Right ventricle myocardium superior (tissue), 1 donor: ENCODE measurements at places on chromosomes 12 and 14. TPM values are rescaled to one million over a fixed set of nuclear protein-coding genes. Genes with fewer than 3 reads are reported as not detected.

KRT72 gene
- not detected for total RNA-seq

GRCh38 chr12:68237619-68238018 is 12.0 kb upstream of the IL26 start:
- no peak for DNase-seq

DNA sequence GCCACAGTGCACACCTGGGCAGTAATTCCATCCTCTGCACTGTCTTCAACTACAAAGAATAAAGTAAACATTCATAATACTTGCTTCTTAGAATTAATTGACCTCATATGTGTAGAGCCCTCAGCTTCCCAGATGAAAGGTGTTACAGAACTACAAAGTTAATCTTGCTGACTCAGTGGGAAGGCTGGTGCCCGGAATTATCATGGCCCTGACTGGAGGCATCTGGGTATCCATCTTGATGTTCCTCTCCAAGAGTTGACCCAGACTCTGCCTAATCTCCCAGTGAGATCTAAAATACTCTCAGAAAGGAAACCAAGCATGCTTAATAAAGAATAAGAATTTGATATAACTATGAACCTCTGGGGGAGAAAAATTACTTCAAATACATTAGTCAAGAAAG is 147.0 kb upstream of the ARID2 start:
- DNase-seq: no peak

CMA1 gene
- 1.9 TPM for total RNA-seq

DNA sequence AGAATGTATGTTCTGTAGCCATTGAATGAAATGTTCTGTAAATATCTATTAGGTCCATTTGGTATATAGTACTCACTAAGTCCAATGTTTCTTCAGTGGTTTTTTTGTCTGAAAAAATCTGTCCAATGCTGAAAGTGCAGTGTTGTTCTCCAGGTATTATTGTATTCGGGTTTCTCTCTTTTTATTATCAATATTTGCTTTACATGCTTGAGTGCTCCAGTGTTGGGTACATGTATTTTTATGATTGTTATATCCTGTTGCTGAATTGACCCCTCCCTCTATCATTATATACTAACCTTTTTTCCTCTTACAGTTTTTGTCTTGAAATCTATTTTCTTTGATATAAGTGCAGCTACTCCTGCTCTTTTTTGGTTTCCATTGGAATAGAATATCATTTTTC is 382.2 kb downstream of the CCER1 start:
- DNase-seq: no peak

DNA sequence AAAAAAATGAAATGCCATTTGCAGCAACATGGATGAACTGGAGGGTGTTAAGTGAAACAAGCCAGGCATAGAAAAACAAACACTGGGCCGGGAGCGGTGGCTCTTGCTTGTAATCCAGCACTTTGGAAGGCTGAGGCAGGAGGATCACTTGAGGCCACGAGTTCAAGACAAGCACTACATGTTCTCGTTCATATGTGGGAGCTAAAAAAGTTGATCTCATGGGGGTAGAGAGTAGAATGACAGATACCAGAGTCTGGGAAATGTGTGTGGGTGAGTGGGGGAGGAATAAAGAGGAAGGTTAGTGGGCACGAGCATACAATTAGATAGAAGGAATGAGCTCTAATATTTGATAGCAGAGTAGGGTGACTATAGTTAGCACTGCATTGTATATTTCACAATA is 21.5 kb downstream of the CACNA2D4 start:
- no peak for DNase-seq
